ENCODE measurements at places on chromosomes 4 and X.

- no peak for DNase-seq
Measured at GRCh38 chr4:32219306-32220075, 1499.3 kb downstream of the PCDH7 start.

DNA sequence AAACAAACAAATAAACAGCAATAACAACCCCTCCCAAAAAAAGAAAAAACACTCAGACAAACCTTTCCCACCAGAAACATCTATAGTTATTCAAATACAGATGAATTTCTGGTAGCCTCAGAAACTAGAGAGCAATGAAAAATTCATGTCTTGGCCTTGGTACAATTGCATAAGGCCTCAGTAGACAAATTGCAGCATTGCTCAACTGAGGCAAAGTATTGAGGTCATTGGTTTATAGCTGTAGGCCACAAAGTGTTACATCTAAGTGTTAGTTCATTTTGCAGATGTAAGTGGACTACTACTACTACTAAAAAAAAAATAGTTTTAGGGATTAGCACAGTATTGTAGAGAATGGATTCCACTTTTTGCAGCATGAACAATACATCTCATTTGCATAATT is 2268.3 kb downstream of the ARAP2 start:
- DNase-seq, result no peak

- peak; percentile 1 for DNase-seq
Measured at GRCh38 chrX:55161581-55161980, 58.6 kb upstream of the PAGE5 start.

DNA sequence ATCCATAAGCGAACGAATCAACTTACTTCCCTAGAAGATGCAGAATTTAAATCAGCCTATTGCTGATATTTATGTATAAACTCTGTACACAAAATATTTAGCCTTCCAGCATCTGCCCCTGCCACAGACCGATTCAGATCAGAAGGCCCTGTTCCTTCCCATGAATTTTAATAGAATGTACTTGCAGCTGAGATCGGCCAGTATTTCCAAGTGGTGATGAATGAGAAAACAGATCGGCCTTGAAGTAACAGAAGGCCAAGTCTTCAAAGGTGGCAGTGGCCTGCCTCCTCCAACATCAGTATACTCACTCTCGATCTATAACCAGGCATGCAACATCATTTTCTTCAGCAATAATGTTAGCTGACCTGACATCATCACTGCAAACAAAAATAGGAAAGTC is 66.4 kb downstream of the PRKG2 start:
- DNase-seq, result no peak

- no peak for DNase-seq
Measured at GRCh38 chr4:127400276-127400675, 232.5 kb upstream of the INTU start.

DNA sequence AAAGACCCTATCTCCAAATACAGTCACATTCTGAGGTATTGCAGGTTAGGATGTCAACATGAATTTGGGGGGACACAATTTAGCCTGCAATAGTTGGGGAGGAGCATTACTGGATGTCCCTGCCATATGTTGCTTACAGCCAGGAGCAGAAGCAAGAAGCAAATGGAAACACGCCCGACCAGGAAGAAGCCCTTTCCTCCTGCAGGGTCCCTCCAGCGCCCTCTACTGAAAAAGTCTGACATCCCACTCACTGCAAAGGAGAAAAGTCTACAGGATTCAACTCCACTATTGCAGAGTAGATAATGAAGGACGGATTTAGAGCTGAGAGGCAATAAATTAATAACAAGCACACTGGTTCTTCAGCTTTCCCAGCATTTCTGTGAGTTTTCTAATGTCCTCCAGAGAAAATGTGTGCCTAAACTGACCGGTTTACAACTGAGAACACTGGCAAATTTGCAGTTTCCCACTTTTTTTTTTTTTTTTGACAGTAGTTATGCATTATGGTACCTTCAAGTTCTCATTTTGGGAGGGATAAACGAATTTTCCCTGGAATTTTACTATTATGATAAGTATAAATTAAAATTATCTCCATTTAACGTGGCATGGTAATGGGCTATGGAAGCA is 31.7 kb downstream of the COQ2 start:
- DNase-seq, result peak; percentile 91

DNA sequence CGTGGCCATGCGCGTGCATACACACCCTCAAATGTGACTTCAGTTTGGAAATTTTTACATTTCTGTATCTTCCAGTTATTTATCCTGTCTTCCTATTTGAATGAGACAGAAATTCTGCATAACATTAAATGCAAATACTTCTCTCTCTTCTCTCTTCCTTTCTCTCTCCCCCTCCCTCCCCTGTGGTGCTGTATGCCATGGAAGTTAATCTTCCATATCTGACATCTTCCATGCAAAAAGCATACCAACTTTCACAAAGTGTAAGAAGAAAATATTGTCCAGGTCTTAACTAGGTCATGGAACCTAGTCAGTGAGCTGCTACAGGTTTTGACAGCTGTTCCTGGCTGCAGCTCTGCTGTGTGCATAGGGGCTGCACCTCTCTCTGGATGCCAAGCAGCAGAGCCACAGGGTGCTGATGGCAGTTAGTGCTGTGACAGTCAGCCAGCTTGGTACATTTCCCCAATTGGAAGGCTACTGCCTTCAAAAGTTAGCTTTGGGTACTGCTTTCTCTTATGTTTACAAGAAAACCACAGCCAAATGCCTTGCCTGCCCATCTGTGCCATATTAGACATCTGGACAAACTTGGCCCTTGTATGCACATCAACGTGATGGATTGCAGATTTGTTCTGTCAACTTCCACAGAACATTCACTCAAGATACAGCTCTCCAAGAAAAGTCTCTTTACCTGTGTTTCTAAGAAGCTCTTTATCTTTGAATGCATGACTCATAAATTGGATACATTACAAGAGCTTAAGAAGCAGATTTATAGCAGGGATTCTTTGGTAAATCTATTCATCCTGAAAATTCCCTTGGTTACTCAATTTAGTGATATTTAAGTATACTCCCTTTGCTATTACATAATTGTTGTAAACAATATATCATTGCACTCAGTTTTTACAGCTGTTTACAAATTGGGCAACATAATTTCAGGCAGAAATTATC is 623.8 kb downstream of the EPHA5 start:
- no peak for DNase-seq

- no peak for DNase-seq
Measured at GRCh38 chrX:69228732-69229131, 63.5 kb upstream of the PJA1 start.

- DNase-seq, result no peak
Measured at GRCh38 chr4:164481306-164482091, 272.4 kb upstream of the SMIM31 start.

DNA sequence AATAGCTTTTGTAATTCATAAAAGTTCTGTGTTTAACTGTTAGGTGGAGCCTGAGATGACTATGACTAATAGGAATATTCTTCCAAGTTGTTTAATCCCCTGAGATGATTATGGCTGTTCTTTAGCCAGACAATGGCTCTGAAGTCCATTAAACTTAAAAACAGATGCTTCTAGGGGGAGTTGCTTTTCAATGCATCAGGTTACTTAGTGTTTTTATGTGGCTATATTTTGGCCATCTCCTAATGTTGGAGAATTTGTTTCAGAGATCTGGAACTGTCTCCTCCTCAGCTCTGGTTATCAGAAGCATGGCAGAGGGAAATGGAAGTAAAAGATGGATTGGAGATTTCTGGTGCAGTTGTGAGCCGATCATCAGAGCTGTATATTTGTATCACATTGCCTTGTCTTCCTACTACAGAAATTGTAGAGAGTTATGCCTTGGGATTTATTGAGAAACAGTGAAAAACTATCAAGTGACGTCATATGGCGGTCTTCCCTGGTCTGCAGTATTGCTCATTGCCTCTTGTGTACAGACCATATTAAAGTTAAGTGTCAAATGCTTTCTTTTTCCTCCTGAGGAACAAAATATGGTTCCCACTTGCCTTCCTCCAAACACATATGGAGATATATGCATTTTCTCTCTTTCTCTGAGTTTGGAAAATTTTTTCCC is 29.8 kb downstream of the SGMS2 start:
- no peak for DNase-seq

GRCh38 chr4:124777007-124777406 is 64.5 kb upstream of the ANKRD50 start:
- no peak for DNase-seq

GRCh38 chrX:48666649-48667048 is 16.9 kb upstream of the WAS start:
- no peak for DNase-seq

GRCh38 chr4:187432310-187432709 is 563.3 kb upstream of the ZFP42 start:
- DNase-seq, result no peak

- DNase-seq, result no peak
Measured at GRCh38 chrX:120575379-120576114, 14.8 kb upstream of the CUL4B start.

DNA sequence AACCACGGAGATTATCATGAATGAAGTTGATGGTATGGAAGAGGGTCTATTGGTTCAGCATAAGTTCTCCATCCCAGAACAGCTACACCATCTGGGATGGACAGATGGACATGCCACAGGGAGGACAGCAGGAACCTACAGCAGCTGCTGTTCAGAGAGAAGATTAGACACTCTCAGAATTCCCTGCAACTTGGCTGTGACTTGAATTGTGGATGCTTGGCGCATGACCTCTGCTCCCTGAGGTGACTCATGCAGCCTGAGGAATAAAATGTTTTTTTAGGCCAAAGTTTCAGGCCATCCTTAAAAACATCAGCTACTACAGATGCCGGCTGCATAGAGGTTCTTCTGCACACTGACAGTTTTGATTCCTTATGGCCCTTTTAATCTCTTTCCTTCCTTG is 97.3 kb downstream of the RS1 start:
- DNase-seq, result no peak

DNA sequence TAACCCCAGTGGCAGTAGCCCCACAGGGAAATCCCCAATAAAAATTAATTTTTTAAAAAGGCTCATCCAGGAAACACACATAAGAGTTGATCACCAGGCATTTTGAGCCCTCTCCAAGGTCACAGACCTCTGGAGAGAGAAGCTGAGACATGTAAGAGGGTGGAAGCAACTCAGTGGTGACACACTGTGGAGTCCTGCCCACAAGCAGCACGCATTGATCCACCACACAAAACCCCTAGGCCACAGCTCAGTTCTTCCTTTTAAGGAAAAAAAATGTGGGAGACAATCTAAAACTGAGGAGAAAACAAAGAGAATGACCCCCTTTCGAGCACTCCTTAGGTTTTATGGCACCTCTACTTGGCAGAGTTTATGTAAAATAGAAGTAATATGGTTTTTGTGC is 71.7 kb upstream of the S100G start:
- DNase-seq, result no peak

GRCh38 chr4:153541456-153542096 is 75.4 kb downstream of the TMEM131L start:
- DNase-seq, result no peak

- DNase-seq, result no peak
Measured at GRCh38 chr4:98659741-98660462, 1.5 kb upstream of the TSPAN5 start.

DNA sequence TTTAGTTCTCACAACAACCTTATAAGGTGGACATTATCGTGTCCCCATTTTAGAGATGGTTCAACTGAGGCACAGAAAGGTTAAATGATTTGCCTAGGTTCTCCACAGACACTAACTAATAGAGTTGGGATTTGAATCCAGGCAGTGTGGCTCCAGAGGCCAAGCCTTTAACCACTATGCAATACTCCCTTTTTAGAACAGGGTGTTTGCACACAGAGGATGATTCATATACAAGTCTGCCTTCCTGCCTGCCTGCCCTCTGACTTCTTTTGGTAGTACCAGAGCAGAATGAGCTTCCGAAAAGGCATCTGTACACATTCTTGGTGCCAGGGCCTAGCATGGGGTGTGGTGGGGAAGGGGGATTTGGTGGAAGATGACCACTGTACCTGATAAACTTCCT is 150.8 kb upstream of the ARHGEF9 start:
- no peak for DNase-seq

DNA sequence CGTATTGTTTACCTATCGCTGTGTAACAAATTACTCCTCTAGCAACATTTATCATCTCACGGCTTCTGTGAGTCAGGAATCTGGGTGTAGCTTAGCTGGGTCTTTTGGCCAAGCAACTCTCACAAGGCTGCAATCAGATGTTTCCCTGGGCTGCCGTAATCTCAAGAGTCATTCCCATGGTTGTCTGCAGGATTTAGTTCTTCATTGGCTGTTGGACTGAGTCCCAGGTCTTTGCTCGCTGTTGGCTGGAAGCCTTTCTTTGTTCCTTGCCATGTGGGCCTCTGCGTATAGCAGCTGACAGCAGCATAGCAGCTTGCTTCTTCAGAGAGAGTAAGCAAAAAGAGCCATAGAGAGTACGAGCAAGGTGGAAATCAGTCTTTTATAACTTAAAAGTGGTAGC is 16.8 kb downstream of the POLR2B start:
- DNase-seq, result no peak

DNA sequence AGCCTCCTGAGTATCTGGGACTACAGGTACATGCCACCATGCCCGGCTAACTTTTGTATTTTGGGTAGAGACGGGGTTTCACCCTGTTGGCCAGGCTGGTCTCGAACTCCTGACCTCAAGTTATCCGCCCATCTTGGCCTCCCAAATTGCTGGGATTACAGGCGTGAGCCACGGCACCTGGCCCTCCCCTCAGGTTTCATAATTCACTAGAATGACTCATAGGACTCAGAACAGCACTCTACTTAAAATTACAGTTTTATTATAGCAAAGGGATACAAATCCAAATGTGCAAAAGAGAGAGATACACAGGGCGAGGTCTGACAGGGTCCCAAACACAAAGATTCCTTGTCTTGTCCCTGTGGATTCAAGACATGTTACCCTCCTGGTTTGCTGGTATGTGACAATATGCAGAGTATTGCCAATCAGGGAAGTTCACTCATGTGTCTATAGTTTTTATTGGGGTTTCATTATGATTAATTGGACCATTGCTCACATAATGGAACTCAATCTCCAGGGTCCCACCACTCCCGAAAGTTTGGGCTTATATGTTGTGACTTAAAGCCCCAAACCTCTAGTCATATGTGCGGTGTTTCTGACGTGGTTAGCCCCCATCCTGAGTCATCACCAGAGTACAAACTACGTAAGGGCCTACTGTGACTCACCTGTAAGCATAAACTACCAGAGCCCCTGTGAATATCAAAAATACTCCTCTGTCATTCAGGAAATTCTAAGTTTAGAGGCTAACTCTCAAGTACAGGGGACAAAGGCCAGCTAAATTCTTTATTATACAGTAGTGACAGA is 5.2 kb downstream of the YIPF6 start:
- no peak for DNase-seq

DNA sequence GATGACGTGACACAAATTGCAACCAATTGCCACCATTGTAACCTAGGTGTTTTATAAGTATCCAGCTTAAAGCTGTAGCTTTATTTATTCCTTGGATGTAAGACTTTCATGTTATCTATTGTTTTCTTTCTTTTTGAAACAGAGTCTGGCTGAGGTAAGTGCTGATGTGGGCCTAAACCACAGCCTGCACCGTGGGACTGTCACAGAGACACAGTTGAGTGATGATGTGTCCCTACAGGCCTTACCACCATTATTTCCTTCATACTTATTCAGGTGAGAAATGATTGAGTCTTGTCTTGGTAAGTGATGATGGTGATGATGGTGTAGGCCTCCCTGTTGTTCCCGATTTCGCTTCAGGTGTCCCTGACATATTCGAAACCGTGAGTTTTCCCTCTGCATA is 8.3 kb downstream of the ATXN3L start:
- no peak for DNase-seq
